CD8-positive, alpha-beta T cell (primary cell): ENCODE measurements at places on chromosomes 12 and 14.

DNA sequence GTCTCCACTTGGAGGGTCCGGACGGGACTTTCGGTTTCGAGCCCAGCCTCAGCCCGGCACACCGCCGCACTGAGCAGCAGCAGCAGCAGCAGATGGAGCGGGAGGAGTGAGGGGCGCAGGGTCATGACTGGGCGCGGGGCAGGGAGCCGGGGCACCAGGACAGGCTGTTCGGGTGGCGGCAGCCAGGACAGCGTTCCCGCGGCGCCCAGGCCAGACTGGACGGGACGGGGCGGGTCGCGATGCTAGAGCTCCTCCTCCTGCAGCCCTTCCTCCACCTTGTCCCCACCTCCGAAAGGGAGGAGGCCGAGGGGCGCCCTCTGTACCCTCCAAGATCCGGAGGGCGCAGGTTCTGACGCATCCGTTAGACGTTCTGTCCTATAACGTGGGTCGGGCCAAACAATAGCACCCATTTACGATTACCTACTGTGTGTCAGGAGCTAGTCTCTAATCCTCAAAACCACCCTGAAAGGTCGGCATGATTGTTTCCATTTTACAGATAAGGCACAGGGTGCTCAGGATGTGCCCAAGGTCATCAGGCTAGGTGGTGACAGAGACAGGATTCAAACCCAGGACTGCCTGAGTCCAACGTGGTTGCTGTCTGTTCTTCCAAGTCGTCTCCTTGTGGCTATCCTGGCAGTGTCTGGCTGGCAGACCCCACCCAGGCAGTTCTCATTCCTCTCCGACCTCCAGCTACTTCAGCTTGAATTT, at the start of gene FKBP11:
TSS of gene FKBP11 (minus strand) at position 189 of the 708 bp plus-strand sequence. CDS start at position 125, 64 bp downstream.
- peak; percentile 92 for DNase-seq

DNA sequence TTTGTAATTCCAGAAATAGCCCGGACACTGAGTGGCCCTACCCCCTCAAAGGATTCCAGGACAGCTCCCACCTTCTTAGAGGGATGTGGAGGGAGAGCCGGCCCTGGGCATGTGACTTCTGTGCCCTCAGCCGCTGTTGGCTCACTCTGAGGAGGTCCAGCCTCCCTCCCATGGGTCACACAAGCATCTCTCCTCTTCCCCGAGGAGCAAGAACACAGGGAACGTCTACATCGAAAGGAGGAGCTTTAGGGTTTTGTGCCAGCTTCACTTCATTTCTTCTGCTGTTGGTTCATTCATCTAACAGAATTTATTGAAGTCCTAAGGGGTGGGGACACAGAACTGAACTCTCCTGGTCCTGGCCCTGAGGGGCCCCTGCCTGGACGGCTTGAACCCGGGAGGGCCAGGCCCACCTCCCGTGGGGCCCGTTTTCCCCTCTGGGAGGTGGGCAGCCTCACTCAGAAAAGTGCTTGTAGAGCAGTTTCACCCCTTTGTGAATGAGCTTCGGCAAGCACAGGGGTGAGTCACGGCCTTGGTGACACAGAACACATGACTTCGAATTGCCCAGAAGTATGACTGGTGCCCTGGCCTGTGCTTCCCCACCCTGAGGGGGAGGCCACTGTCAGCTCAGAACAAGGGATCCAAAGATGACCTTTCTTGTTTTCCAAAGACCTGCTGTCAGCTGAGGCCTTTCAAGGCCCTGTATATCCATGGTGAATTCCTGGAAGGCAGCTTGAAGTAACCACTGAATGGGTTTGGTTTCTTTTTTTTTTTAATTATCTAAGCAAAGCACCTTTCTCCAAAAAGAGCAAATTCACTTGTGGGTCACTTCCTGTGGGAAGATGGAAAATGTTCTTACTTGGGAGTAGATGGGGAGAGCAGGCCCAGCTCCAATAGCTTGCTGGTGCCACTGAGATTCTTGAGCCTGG, 39.2 kb downstream of the NFKBIA start:
- peak; percentile 36 for DNase-seq

DNA sequence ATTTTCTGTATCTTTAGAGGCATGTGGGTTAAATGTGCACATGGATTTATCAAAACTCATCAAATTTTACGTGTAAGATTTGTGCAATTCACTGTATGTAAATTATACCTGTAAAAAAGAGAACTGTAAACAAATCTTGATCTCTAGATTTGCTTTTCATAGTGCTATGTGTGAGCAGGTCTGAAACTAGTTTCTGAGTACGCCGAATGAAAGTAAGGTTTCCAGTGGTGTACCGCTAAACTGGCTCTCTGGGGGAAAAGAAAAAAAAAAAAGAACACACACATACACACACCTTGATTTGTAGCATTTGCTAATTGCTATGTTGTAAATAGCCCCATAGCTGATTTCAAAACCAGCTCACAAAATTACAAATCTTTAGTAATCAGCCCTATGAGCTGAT, 8.6 kb upstream of the SLC41A2 start:
- DNase-seq, result no peak

DNA sequence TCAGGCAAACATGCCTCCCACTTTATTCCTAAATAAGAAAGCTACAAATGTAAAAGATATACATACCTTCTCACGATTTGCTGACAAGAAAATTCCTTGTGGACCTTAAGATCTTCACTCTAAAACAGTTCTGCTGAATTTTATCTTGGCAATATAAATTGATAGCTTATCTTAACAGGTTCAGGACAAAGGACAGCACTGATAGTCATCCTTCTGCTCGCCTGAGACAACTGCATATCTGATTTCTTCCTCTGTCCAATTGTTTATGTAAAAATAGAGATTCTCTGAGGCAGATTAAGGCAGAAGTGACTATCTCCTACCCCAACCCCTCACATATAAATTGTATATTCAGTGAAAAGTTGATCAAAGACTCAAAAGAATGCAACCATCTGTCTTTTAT, 44.9 kb downstream of the CAPZA3 start:
- DNase-seq, result no peak

DNA sequence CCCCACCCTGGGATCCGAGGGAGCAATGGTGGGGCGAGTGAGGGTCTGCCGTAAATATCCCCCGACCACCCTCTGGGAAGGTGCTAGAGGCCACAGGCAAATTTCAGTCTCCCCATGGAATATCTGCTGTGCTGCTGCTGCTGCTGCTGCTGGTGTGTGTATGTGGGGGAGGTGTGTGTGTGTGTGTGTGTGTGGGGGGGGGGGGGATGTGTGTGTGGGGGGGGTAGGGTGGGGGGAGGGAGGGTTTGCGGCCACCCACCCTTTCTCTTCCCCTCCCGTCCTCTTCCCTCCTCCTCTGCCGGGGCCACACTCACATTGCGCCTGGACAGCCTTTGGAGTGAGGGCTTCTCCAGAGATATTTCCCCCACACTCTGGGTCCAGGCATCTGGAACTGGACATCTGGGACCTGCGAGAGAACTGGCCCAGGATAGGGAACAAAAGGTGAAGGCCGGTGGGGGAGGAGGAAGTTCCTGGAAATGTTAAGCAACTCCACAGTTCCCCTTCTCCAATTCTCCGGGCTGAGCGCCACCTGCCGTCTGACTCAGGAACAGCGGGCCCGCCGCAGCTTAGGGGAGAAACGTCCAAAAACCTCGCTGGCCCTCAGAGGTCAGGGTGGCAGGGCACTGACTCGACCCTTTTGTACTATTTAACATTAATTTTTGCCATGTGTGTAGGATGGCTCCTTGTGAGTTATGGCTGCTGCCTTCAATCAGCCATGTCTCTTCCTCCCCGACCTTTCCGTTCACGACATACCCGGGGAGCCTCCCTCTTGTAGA, at the start of gene C1RL:
TSS of gene C1RL (minus strand) at position 419 of the 776 bp plus-strand sequence. CDS start at position 385, 34 bp downstream.
- peak; percentile 75 for DNase-seq

DNA sequence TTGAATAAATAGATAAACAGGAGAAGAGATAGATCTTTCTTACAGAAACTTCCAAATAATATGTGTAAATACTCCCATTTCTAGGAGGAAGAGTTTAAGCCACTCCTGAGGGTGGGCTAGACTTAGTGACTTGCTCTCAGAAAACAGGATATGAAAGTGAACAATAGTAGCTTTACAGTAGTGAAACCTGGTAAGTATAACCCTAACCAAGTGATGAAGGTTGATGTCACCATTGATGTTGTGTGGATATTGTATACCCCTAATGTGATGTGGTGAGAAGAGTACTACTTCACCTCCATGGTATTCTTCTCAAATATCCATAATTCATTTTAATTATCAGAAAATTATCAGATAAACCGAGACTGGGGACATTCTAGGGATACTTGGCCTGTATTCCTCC, 20.9 kb downstream of the AKAP6 start:
- no peak for DNase-seq

- DNase-seq, result no peak
Measured at GRCh38 chr12:129607301-129607700, 296.5 kb downstream of the TMEM132D start.

- DNase-seq, result no peak
Measured at GRCh38 chr14:79278798-79279644, 932.3 kb downstream of the DIO2 start.

DNA sequence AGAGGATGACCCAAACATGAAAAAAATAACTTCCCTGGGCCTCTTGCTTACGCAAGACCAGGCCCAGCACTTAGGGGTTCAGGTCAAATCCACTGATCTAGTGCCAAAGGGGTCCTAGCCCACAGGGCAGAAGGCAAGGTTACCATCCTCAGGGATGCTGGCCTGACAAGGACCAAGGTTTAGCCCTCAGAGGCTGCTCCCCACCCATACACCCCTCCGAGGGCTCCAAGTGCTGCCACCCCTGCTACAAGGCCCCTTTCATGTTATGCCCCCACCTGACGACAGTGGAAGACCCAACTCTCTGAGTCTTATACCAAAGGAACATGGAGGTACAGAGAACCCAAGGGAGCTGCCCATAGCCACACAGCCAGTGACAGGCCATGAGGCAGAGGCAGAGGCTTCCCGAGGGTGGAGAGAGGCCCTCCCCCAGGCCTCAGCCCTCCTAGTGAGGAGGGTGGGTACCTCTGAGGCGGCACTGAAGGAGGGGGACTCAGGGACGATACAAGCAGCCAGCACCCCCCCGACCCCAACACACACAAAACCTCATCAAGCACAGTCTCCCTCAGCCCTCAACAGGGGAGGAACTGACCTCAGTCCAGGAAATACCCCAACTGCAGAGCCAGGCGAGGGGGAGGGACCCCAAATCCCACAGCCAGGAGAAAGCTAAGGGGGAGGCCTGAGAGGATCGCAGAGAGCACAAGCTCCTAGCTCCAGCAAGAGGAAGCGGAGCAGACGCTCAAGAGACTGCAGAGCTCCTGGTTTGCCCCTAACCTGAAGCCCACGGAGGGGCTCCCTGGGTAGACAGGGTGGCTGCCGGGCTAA, 37.0 kb downstream of the ANAPC7 start:
- no peak for DNase-seq

DNA sequence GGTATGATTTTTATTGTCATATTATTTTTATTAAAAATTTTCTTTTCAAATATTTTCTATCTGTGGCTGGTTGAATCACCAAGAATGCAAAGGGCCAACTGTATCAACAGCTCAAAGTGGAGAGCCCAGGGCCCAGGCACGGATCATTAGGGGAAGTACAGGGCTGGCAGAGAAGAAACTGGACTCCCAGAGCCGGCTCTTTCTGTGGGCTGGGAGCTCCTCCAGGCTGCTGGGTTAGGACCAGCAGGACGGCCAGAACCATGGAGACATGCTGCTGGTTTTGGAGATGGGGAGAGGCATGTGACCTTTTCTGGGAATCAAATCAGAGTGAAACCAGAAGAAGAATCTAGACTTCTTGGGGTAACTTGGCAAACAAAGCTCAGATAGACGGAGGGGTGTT, 220.5 kb downstream of the CACNA1C start:
- no peak for DNase-seq

- no peak for DNase-seq
Measured at GRCh38 chr14:54674046-54674741, 107.3 kb downstream of the SAMD4A start.

- DNase-seq, result no peak
Measured at GRCh38 chr12:120137833-120138232, 21.3 kb upstream of the RAB35 start.

DNA sequence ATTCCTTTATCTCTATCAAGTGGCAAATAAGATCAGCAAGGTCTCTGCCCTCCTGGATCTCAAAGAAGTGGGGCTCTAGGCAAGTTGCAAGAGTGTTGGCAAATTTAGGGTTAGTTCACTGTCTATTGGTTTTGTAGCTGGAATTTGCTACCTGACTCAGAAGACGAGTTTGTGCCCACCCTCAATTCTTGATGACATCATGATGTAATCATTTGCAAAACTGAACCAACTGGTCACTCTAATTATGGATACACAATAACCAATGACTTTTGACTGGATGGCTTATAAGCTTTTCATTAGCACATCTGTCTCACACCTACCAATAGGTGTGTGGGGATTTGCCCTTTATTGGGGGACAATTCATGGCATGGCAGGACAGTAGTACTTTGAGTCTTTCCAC, 4.6 kb downstream of the TMEM233 start:
- DNase-seq, result no peak

DNA sequence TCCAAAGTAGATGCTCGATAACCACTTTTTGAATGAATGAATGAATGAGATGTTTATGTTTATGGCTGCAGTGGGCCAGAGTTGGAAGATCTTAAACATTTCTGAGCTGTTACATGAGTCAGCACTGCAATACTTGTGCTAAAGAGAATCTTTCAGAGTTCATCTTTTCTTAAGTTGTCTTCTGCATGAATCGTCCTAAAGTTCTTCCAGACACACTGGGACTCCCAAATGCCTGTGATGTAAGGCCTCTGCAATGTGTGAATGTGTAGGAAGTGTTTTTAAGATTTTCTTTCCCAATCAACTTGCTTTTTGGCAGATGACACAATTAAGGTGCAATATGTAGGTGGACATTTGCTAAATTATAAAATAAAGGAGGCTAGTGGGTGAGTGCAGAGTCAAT, 50.3 kb upstream of the TRIM9 start:
- no peak for DNase-seq

GRCh38 chr14:101495827-101496775, 65.2 kb upstream of the DIO3 start:
- no peak for DNase-seq

DNA sequence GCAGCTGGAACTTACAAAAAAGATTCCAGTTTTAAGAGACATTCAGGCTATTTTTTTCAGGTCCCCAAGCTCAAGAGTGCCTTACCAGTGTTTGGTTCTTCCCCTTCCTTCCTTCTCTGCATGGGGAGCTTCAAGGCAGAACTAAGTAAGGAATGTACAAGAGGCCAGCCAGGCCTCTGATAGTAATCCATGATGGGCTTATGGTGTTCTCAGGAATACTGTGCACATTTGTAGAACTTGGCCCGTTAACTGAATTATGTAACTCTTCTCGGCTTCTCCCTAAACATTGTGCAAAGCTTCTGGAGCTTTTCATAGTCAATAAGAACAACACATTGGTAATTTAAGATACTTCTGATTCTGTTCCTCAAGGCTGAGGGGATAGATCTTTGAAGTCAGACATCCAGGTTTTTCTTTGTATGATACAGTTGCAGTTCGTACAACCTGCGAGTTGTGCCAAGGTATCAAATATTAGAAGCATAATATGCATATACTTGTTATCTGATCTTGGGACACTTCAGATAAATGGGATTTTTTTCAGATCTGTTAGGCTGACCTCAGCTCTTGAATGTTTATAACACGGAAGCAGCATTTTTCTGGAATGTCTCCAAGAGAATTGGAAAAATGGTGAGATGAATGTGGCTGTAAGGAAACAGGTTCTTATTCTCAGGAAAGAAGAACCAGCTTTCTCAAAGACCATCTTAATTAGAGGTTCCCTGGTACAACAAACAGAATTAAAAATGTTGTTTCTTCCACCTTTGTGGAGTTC, 148.6 kb downstream of the ANO4 start:
- no peak for DNase-seq
